Vein endothelial cell (primary cell): ENCODE measurements at places on chromosomes 16 and 17. TPM values are rescaled to one million over a fixed set of nuclear protein-coding genes. Genes with fewer than 3 reads are reported as not detected.

Gene CMTM1
- 2.3 and 3.1 TPM in 2 replicates for total RNA-seq

Gene KRT31
- not detected in 2 replicates for total RNA-seq

Gene AANAT
- not detected in 2 replicates for total RNA-seq

Gene CCL2
- total RNA-seq: 424 and 431 TPM in 2 replicates

Gene KRTAP4-4
- total RNA-seq: not detected in 2 replicates

Gene CDH11
- total RNA-seq: 73.2 and 75.1 TPM in 2 replicates

Gene ADAD2
- total RNA-seq: 0.10 TPM in 1 of 2 replicates, not detected in the other

Gene CES5A
- not detected in 2 replicates for total RNA-seq

Gene LRRC75A
- total RNA-seq: 2.6 and 2.9 TPM in 2 replicates

Gene RDM1
- not detected in 2 replicates for total RNA-seq

Gene UNC45B
- not detected in 2 replicates for total RNA-seq

Gene NSMCE1
- total RNA-seq: 40.4 and 47.7 TPM in 2 replicates

Gene ADPRM
- 9.1 and 12.7 TPM in 2 replicates for total RNA-seq

Gene CACNG1
- total RNA-seq: not detected in 2 replicates

Gene EPN3
- total RNA-seq: under 0.01 TPM in 1 of 2 replicates, not detected in the other

Gene AIPL1
- not detected in 2 replicates for total RNA-seq

Gene NPIPB13
- 0.96 and 3.6 TPM in 2 replicates for total RNA-seq

Gene WBP2
- total RNA-seq: 28.4 and 51.6 TPM in 2 replicates

Gene SBK1
- 0.10 and 0.33 TPM in 2 replicates for total RNA-seq

Gene TMEM219
- 74.7 and 91.1 TPM in 2 replicates for total RNA-seq

Gene MRM3
- 20.9 and 22.9 TPM in 2 replicates for total RNA-seq

Gene CRHR1
- not detected in 2 replicates for total RNA-seq

Gene STARD3
- 31.7 and 45.7 TPM in 2 replicates for total RNA-seq

Gene EFCAB5
- total RNA-seq: 0.33 and 0.48 TPM in 2 replicates

Gene CD300E
- total RNA-seq: not detected in 2 replicates
